ENCODE measurements at places on chromosomes 3 and 15.

DNA sequence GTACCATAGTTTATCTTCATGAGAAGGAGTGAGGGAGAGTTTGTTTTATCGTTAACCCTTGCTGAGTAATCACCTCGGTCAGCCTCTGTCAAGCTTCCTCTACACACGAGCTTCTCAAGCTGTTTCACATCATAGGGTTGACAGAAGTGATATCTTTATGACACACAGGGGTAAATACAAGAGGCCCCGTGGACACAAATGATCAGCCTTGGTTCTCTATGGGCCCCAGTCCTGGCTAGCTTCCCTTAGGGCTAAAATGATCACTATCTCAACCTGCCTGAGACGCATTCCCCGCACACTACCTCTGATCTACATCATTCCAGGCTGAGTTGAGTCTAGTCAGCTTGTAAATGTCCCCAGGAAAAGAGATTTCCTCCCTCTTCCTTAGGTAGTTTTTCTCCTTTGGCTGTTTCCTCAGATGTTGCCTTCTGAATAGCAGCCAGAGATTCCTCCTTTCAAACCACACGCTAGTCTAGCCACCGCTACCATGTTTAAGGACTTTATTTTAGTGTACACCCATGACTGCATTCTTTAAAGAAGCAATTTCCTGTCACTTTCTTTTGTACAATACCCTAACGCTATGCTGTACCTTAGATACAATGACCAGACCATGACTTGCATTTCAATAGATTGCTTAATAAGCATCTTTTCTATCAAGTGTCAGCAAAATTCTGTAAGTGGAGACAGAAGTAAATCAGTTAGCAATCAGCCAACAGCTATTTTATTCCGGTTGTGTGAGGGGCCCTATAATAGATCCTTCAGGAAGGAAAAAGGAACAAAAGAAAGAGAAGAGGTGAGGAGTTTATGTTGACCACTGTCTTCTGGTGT lies 35.1 kb upstream of the PPARG start:
- no peak for DNase-seq

DNA sequence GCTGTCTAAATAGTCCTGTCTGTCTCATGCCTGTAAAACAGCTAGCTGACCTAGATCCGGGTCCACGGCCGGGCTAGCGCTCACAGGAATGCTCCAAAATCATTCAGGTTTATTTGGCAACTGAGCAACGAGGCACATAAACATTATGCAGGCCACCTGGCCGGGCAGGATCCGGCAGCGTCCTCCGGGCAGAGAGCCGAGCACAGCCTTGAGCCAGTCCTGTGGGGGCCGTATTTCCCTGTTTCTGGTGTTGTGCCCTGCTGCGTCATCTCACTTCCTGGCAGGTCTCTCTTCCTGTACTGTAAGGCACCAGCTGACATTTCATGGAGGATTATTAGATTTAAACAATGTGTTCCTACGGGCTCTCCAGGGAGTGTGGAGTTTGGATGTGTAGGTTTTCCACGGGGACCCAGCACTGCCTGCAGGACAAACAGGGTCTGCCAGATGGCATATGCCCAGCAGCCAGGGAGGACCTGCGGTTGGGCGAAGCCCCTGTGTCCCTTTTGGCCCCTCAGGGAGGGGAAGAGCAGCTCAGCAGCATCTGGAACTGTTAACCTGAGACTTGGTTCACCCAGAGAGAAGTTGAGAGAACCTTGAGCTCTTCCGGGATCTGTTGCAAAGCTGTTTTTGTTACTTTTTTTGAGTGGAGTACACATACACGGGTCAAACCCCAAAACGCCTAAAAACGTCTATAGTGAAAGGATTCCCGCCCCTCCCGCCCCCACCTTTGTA lies 16.6 kb upstream of the LRRK1 start:
- DNase-seq, result peak; percentile 81

DNA sequence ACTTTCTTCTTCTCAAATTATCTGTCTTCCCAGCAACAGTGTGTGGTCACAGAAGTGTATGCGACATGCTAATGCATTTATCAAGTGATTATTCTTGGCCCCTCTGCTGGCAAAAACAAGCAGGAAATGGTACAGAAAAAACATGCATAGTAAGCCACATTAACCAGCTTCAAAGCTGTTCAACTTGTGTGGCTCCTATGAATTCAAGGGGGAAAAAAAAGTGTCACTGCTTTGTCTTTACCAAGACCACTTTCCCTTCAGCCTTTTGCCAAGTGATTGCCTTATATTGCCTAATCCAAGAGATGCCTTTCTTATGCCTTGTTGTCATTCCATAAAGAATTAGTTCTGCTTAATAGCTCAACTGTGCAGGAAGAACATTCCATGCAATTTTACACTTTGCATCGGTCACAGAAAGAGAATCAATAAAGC lies 39.1 kb downstream of the PRTG start:
- peak; percentile 57 for DNase-seq

DNA sequence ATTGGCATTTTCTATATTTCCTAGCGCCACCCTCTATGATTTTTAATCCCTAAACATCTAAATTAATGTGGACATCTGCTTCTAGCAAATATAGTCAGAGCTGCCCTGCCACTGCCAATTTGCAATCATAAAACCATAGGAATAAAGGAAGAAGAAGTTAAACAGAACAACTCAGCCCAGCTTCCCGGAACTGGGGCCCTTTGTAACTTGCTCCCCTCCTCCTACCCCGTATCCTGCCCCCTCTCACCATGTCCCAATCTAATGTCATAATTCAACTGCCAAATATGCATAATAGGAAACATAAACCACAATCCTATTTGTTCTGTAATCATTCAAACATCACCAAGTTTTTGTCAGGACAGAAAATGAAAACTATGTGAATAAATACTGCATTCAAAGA lies 74.4 kb upstream of the ACP3 start:
- DNase-seq, result no peak

DNA sequence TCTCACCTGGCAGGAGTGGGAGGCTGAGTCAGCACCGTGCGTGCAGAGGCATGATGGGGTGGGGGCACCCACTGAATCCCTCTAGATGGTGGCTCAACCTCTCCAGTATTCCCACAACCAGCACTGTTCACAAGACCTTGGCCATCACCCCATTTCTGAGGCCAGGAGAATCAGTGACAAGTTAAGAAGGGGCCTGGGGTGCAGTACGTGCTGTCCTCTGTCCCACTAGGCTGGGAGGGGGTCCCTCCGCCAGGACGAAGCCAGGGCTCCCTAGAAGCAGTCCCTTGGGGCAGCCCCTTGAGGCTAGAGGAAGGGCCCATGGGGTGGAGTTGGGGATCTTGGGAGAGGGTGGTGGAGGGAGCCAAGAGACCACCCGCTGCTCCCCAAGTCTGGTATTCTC lies 4.8 kb downstream of the MYL3 start:
- DNase-seq, result no peak

- DNase-seq, result peak; percentile 11
Observed at GRCh38 chr3:58999774-59000160, 50.1 kb downstream of the CFAP20DC start.

DNA sequence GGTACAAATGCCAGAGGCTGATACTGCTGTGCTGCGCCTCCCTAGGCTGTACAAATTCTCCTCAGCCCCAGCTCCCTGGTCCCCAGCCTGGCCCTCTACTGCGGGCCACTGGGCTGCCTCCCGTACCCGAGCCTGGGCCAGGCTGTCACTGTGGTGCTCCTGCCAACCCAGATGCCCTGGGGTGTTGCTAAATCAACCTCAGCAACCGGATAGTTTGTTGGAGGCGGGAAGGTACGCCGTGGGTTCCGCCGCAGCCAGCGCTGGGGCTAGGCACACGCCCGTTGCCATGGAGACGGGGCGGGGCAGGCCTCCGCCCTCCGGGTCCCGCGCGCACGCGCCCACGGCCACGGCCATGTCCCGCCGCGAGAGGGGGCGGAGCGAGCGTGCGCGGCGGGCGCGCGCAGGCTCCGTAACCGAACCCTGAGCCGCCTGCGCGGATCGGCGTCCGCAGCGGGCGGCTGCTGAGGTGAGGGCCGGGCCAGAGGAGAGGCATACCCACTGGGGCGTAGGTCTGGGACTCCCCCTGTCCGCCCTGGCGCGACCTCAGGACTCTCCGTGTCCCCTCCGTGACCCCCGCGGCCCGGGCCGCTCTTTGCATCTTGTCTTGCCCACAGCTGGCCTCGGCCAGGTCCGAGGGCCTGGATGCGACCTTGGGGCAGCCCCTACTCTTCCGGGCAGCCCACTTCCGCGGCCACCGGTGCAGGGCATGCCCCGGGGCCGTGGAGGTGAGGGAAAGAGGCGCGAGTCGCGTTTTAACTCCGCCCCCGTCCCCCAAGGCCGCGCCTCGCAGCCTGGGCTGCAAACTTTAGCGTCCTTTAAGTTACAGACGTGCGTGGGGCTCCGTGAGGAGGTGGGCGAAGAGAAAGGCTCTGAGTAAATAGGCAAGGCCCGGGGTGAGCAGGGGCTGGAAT lies at the start of gene TEX264:
Gene TEX264, plus strand, starts transcription at position 430 of the 911 bp plus-strand sequence. CDS start 3,053 bp downstream, outside the sequence.
- DNase-seq, result peak; percentile 78

DNA sequence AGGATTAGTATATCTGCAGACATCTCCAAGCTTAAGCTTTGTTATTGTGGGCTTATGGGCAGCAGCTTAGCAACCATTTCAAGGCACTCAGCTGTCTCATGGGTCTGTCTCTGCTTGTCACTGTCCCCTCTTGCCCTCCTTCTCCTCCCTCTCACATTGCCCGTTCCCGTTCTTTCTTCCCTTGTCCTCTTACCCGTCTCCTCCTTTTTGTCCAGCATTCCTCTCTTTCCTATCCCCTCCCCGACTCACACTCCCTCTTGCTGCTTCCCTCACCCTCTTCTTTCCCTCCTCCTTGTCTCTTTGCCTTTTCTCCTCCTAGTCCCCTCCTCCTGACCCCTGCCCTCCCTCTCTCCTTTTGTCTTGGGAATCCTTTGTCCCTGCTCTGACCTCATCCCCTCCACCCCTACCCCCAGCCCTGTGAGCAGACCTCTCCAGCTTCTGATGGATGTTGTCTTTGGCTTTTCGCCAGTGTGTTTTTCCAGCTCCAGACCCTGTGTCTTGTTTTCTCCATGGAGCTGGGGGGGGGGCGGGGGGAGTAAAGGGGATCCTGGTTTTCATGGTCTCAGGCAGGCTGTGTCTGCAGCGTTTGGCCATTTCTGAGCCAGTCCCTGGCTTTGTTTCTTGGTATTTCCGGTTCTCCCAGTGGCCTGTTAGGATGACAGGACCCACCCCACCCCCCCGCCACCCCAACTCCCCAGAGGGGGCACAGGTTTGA lies 47.9 kb upstream of the TRAK1 start:
- DNase-seq, result peak; percentile 86

- DNase-seq, result no peak
Observed at GRCh38 chr15:70752193-70752635, 11.1 kb downstream of the UACA start.

DNA sequence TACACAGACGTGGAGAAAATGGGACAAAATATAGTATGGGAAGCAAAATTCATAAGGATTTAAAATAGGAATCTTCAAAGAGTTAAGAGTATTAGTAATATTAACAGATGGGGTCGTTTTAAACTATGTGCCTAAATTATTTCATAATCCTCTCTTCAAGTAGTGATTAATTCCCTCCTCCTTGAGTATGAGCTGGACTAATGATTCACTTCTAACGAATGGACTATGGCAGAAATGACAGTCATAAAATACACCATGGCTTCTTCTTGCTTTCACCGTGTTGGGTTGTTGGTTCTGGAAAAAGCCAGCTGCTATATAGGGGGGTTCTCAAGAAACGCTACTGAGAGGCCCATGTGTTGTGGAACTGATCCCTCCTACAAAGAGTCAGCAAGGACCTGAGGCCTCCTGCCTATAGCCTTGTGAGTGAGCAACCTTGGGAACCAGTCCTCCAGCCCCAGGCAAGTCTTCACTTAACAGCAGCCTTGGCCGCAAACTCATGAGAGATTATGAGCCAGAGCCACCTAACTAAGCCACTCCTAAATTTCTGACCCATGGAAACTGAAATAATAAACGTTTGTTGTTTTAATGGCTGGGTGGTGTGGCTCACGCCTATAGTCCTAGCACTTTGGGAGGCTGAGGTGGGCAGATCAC lies 64.8 kb upstream of the ABHD2 start:
- peak; percentile 31 for DNase-seq

GRCh38 chr15:90703455-90703854 lies 13.7 kb upstream of the BLM start:
- DNase-seq, result no peak

- DNase-seq, result peak; percentile 24
Observed at GRCh38 chr3:179026636-179027035, 45.0 kb downstream of the ZMAT3 start.

GRCh38 chr15:52291204-52291603 lies 4.4 kb downstream of the MYO5C start:
- DNase-seq, result no peak

DNA sequence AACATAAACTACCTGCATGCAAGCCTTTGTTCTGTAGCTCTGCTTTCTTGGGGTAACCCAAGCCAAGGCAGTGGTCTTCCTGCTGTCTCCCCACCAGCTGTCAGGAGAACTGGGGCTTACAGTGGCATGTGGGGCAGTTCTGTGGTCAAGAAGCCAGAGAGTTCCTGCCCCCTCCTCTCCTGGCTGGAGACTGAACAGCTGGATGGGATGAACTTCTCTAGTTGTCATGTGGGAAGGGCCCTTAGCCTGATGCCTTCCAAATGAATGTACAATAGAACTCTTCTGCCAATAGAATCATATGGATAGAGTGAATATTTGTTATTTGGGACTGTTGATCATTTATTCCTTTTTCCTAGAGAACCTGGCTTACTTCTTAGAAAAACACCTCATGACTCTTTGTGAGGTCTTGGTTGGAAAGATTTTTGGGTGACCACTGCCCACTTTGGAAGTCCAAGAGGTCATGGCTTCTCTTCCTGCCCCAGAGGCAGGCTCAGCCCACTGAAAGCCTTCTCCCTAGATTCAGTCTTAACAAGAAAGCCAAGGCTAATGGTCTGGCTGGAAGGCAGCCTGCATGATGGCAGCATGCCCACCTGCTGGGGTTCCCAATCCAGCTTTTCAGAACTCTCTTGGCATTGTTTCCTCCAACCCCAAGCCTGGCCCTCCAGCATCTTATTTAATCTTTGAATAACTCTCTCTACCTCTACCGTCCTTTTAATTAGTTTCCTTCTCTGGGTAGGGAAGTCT lies 462.9 kb upstream of the PROK2 start:
- no peak for DNase-seq

- DNase-seq, result peak; percentile 13
Observed at GRCh38 chr15:80309769-80310384, 57.9 kb upstream of the CTXND1 start.

GRCh38 chr3:4708230-4708629 lies 215.1 kb downstream of the ITPR1 start:
- DNase-seq, result no peak

DNA sequence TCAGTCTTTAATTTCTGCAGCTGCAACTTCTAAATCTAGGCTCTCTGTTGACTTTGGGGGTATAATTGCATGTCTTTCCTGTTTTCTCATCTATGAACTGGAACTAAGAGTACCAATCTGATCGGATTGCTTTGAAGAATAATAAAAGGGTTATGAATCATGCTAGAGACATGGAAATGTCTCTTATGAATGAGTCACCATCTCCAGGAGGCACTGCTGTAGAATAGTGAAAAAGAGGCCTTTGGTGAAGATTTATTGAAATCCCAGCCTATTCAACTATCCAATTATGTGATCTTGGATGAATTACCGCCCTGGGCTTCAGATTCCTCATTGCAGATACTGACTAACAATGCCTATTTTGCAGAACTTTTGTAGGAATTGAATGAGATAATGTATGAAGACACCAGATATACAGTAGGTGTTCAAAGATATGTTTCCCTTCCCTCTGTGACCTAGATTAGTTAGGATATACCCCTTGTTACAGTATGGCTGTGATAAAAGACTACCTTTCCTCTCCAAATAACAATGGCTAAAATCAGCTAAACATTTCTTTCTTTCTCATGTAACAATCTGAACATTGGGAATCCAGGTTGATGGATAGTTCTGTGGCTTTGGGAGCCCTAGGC lies 11.5 kb upstream of the CMTM8 start:
- DNase-seq, result peak; percentile 83

GRCh38 chr3:114214542-114215341 lies 22.6 kb downstream of the ZNF80 start:
- no peak for DNase-seq

GRCh38 chr3:49358884-49359225 lies 702 bp upstream of the GPX1 start:
- DNase-seq, result no peak

Measured in fibroblast of skin of right biceps (primary cell).